ENCODE measurements at places on chromosomes 2 and 18. TPM values are rescaled to one million over a fixed set of nuclear protein-coding genes. Genes with fewer than 3 reads are reported as not detected.

DNA sequence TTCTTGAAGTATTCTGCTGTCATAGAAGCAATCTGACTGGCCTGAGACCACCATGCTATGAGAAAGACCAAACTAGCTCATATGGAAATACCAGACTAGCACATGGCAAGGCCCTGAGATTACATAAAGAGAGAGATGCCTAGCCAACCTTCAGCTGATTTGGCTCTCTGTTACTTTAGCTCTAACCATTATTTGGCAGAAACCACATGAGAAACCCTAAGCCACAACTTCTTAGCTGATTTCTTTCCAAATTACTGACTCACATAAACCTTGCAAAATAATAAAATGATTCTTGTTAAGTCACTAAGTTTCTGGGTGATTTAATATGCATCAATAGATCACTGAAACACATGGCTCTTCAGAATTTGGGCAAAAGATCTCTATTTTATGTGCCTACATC, 295.0 kb upstream of the ZNF521 start:
- DNase-seq, result no peak

- DNase-seq, result no peak
These were observed 105.8 kb downstream of the RIT2 start for GRCh38 chr18:43009674-43010073.

Gene KCNE4
- not detected for total RNA-seq

Gene CCDC68
- total RNA-seq, result 2.7 TPM

Gene TEX44
- total RNA-seq, result not detected

Gene BMP10
- total RNA-seq, result not detected

Measured in epithelial cell of proximal tubule (primary cell).